ENCODE measurements at places on chromosomes 6 and 20.

DNA sequence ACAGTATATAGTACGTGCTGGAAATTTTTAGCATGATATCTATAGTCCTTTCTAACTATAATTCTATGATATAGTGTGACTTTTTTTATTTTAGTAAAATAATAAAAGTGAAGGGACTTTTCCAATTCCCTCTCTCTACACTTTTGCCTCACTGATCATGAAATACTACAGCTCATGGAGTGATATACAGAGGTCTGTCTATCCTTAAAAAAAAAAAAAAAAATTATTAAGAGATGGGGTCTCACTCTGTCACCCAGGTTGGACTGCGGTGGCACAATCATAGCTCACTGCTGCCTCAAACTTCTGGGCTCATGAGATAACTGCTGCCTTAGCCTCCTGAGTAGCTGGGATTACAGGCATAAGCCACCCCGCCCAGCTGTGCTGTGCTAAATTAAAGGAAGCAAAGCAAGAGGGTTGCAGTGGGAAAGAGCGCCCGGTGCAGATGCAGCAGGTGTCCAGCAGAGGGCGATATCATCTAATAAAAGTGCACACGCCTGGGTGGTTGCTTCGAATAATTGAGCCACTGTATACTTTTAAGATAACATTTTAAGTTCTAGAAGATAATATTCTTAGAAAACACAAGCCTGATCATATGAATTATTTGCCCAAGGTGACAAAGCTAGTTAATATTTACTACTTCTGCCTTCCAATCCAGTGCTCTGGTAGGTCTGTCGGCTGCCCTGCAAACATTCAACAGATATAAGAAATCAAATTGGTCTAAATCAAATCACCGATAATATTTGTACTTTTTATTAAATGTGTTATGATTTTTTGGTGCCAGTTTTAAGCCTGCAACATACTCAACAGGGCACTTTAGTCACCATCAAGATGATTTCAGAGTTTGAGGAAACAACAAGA lies 94.9 kb upstream of the NT5E start:
- DNase-seq: peak; percentile 42

GRCh38 chr6:81215092-81215432 lies 537.4 kb downstream of the TENT5A start:
- no peak for DNase-seq

DNA sequence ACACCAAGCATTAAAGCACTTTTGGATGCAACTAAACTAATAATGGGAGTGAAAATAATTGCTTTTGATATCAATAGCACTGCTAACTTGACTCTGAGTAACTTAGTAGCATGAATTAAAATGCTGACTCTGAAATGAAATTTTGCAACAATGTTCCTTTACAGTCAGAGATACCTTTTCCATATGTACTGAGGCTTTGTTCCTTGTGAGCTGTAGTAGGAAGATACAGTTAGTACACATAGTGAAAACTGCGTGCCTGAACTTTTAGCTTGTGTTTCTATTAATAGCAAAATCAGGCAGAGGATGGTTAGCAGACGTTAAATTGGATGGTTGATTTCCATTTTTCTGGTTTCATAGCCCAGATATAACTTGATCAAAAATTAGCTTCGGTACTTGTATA lies 18.6 kb downstream of the ADGRG6 start:
- DNase-seq: no peak

GRCh38 chr6:156068881-156069280 lies 613.2 kb upstream of the NOX3 start:
- no peak for DNase-seq

- no peak for DNase-seq
Measured at GRCh38 chr6:74857157-74857556, 348.7 kb downstream of the COL12A1 start.

DNA sequence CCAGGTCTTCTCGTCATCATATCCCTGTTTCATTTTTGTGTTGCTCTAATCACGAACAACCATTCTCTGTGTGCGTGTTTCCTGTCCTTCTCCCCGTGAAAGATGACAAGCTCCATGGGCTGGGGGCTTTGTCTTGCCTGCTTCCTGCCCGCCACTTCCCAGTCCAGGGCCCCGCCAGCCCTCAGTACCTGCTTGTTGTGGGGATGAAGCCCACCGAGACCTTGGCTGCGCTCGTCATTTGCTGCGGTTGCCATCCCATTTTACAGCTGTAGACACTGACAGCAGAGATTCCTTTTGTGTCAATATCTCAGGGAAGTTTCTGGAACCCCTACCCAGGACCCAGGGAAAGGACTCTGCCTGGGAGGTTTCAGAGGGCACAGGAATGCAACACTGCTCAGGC lies 40.3 kb upstream of the STX16 start:
- DNase-seq: no peak

GRCh38 chr6:116101790-116102189 lies 1.1 kb downstream of the NT5DC1 start:
- no peak for DNase-seq

Measured in fibroblast of skin of left quadriceps (primary cell).